ENCODE measurements at places on chromosomes 7 and 10. TPM values are rescaled to one million over a fixed set of nuclear protein-coding genes. Genes with fewer than 3 reads are reported as not detected.

DNA sequence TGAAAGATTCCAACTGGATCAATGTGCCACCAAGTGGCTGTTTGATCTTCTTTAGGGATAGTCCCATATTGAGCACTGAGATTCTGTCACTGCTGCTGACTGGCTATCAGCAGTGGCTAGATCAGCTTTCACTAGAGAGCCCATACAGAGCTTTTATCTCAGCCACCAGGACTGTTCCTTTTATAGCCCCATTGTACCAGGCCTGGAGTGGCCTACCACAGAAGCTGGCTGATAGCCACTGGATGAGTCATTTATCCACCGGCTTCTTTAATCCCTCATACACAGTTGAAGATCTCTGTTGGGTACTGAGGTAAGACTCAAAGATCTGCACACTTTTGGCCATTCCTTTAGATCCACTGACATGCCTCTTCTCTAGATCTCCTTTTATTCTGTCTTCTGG is 1101.1 kb downstream of the SORCS3 start:
- no peak for DNase-seq

DNA sequence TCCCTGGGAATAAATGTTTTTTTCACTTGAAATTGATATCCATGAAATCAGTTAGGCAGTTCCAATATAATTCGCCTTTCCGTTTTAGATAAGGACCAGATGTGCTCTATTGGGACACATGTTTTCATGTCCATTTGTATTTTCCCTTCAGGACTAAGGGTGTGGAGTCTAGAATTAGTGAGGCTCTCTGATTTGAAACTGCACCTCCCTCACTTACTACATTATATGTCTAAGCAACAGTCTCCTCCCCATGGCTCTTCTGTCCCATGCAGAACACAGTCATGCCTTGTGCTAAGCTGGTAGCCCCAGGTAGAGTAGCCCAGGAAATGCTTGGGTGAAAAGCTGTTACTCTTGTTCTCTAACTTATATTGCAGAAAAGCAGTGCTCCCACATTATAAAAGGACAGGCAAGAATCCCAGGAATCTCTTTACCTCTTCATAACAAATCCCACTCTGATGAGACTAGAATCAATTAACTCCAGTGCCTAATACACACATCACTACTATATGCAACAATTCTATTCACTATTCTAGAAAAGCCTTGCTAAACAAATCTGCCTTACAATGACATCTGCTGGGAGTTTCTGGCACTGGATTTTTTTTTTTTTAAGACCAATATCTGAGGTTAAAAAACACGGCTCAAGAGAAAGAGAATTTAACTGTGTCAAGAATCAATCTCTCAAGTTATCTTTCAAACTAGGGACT is 293.9 kb downstream of the SNX13 start:
- no peak for DNase-seq

DNA sequence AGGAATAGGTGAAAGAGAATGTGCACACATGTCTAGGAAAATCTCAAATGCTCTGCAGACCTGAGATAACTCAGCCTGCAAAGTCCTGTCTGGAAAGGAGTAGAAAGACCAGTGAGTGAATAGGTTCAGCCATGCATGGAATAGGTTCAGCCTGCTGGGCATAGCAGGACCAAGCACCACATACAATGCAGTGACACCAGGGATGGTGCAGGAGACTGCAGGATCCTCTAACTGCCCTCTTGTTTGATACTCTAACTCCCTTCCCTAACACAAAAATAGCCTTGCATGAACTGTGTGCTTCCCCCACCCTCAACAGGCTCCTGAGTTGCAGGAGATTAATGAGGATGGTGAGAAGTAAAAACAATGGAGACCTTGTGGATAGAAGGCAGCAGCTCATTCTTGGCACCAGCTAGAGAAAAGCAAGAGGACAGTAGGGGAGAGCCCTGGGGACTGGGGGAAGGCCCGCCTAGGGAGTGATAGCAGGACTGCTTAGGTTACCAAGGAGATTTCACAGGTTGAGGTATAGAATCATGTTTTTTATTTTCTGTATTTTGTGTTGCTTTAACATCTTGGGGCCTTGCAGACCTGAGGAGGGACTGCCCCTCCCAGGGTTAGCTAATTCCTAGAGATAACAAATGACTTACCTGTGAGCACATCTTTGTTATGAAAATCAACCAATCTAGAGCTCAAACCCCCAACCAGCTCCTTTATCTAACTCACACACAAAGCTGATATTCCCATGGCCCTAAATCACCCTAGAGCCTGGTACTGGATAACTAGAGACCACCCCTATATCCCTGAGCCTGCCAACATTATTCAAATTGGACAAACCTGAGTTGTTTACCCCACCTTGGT is 187.8 kb downstream of the PLPP4 start:
- DNase-seq = no peak

DNA sequence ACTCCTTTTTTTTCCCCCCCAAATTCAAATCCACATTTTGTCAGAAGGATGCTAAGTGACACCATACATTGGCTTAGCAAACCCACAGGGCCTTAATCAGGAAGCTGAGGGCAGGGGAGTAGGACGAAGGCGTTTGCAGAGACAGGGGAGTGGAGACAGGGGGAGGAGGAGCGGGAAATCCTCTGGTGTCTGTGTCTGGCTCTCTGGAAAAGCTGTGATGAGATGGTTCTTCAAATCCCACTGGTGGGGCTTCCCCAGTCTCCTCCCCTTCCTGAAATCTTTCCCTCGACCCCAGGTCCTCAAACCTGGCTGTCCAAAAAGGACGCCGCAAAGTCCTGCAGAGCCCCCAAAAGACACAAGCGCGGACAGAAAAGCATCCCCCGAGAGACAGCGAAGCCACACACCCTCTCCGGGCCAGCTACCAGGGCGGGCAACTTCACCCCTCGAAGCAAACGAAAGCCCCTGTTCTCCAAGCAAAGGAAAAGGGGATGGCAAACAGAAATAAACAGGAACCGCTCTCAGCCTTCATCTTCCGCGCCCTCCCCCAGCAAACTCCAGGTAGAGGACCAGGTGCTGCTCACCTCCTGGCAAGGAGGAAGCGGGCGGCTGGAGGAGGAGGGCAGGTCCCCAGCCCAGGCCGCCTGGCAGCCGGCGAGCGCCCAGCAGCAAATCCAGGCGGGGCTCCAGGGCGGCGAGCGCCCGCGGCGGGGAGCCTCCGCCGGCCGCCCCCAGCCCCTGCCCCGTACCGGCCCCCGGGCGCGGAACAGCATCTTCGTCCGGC is 520 bp downstream of the ELAPOR2 start:
- peak; percentile 59 for DNase-seq

DNA sequence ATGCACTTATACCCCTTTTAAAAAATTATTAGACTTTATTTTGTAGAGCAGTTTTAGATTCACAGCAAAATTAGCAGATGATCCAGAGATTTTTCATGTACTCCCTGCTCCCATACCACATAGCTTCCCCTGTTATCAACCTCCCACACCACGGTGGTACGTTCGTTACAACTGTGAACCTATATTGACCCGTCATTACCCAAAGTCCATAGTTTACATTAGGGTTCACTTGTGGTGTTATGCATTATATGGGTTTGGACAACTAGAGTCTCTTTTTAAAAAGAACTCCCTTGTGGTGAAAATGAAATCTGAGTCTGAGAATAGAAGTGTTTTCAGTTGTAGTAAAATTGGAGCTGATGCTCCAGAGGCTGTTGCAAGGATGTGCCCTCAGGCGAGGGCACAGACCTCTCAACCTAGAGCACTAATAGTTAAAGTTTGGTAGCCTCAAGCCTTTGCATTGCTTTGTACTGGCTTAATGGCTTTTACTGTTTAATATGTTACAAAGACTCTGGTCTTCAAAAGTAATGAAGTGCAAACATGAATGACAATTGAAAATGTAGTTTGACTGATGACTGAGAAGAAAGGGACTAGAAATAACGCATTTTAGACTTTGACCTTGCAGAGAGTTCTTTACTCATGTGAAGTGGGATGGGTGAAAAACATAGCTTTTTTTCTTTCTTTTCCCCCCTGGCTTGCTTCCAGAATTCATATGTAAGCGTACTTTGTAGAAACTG is 30.6 kb upstream of the CSTF2T start:
- no peak for DNase-seq

Gene GPR26
- total RNA-seq = not detected

GRCh38 chr7:94763268-94763667 is 107.3 kb upstream of the SGCE start:
- DNase-seq = no peak

Gene DNAJC30
- total RNA-seq = 10.5 TPM

DNA sequence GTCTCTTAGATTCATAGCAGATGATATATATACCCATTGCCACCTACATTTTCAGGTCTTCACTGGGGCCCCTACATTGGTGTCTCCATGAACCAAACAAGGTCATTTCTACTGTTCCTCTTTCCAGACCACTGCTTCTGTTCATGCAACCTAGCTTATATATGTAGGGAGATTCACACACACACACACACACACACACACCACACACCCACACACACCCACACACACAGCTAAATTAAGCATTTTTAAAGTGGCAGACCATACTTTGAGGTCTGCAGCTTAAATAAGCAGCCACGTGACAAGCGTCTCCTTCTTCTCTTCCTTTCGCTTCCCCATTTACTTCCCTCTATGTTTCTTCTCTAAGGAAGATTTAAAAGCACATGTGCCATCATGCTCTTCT is 70.0 kb upstream of the CC2D2B start:
- DNase-seq = no peak

Gene NAT16
- not detected for total RNA-seq

Gene ARID5B
- total RNA-seq = 63.8 TPM

Gene TWIST1
- total RNA-seq = 14.7 TPM

DNA sequence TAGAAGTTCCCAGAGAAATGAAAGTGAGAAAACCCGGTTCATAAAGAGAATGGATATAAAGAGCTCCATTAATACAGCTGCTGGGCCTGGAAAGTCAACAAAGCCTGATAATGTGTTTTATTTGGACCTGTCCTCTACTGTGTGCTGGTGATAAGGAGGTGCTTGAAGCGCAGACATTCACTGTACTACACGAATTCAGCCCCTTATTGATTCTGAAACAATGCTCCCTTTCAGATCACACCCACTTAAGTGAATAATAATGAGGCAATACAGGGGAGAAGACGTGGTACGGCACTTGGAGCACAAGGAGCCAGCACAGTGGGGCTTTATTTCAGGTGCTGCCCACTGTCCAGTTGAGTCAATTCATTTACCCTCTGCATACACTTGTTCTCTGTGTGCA is 260.8 kb downstream of the FGFR2 start:
- no peak for DNase-seq

DNA sequence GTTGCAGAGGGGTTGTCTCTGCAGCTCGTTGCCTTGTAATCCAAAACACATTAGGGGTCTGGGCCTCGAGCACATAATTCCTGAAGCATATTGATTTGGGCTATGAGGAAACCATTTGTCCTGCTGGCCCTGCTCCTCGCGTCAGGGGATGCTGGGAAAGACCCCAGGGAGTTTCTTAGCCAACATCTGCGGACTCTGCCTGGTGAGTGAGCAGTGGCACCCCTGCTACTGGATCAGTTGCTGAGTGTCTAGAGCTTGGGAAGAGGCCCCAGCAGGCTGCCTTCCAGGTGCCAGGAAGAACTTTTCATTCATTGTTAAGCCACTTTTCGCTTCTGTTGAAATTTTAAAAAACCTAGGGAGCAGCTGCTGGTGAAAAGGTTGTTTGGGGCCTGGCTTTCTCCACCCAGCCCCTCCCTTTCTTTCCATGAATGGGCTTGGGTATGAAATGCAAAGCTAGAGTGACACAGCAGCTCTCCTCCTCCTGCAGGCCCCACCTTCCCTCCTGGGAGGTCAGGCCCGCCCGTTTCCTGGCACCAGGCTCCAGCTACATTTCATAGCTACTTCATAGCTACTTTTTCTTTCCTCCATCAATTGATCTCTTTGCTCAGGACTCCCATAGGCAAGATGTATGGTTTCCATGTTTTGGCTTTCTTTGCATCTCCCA is 26.8 kb downstream of the TACR2 start:
- no peak for DNase-seq

DNA sequence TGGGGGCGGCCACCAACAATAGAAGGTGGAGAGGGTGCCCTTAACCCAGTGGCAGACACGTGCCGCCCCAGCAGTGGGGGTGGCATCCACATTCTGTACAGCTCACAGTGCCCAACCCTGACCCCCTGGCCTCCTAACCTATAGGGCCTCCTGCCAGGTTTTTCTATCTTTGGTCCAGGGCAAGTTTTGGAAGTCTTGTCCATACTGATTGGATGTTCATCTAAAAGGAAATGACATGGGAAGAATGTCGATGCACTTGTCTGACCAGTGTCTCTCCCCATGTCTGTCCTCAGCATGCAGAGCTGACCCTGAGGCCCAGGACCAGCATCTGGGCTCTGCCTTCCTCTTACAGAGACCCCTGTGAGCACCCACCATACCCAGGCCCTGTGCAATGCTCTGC is 32.3 kb upstream of the ANTXRL start:
- DNase-seq = no peak

GRCh38 chr7:76048668-76048988 is 722 bp downstream of the MDH2 start:
- DNase-seq = no peak

- DNase-seq = no peak
These were observed 17.9 kb downstream of the MMP21 start for GRCh38 chr10:125757742-125758141.

- DNase-seq = no peak
These were observed 105.9 kb upstream of the ETV1 start for GRCh38 chr7:14095233-14095950.

DNA sequence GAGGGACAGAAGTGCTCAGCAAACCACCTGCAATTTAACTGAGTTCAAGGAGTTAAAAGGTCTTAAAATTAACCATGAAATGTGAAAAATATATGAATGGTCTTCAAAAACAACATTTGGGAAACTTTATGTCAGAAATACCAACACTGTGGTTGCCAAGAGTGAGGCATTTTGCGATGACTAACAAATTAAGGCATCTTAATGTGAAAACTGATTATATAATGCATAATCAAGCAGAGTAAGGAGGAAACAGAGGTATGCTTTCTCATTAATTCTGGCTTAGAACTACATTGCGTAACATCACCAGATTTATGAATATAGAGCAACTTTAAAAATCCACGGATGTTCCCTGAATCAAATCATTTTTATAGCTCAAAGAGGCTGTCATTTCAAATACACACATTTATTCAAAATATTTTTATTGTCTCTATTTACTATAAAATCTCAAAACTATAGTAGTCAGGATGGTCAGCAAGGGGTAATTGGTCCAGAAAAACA is 335.5 kb downstream of the LRRTM3 start:
- no peak for DNase-seq

DNA sequence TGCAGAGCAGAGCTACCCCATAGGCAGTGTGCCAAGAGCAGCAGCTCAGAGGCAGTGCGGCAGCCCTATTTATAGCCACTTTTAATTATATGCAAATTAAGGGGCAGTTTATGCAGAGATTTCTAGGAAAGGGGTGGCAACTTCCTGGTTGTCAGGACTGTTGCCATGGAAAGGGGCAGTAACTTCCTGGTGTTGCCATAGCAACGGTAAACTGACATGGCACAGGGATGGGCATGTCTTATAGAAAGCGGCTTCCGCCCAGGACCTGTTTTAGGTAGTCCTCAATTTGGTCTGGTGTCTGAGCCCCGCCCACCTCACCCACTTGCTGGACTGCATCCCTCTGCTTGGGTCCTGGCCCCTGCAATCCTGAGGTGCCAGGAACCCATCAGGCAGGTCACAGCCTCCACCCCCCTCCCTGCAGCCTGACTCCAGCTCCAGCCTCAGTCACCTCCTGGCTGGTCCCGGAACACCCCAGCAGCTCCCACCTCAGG is 115.8 kb downstream of the TMEM130 start:
- no peak for DNase-seq

Gene TRPV5
- total RNA-seq = 0.22 TPM
